ENCODE measurements at places on chromosomes 2 and 18.

DNA sequence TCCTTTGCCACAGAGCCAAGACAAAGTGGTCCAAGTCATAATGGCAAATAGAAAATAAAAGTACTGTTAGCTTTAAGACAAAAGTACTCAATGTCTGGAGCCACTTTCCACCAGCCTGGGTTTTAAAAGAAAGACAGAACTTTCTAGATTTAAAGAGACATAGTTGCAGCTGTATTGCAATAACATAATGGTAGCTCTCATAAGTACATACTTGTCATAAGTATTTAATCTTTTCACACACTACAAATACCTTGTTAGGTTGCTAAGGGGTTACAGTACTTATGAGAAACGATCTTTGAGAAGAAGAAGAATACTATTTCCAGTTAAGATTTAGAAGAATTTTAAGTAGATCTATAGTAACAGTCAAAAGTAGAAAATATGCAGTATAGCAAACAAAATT, 28.9 kb upstream of the AQP4 start:
- no peak for DNase-seq

- DNase-seq = no peak
Observed at GRCh38 chr2:85812094-85812735, 58.4 kb downstream of the ATOH8 start.

DNA sequence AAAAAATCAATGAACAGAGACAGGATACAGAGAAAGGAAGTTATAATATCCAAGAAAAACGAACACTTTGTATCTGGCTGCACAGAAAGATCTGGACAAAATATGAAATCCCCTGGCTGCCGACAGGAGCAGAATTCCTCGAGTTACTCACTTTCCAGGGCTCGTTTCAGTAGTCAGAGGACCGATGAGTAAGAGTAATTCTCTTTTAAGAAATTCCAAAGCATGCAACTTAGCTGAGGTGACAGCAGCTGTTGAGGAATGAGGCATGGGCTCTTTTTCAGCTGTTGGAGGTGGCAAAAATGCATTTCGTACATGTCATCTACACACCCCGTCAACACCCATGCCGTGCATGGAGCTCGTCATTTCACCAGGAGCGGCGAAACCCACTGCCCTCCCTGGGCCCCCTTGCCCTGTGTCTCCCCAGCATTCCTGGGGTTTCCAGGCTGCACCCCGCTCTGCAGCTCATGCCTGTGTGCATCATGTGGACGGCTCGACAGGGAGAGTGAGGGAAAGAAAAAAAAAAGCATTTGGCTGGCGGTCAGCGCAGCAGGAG, 210.8 kb upstream of the SMIM21 start:
- peak; percentile 91 for DNase-seq

DNA sequence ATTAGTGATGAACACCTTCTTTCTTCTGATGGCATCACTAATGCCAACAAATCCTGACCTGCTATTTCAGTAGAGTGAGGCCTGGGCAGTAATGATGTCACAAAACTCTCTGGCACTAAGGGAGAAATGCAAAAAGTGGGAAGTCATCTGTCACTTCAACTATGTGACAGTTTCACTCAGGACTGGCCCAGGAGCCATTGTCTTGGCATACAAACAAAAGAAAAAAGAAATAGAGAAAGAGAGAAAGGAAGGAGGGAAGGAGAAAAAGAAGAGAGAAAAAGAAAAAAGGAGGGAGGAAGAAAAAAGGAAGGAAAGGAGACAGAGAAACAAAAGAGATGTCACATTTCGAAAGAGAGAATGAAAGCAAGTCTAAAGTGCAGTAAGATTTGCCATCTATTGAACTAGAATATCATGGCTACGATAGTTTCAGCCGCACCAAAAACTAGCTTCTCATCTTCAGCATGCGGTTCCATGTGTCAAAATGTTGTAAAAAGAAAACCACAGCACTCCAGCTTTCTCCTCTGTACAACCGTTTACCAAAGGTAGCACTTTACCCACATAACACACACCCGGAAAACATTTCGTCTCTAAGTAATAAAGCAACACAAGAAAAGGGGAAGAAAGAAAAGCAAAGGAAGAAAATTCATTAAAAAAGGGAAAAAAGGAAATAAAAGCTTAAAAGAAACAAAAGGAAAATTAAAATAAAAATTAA, 50.1 kb downstream of the CD226 start:
- no peak for DNase-seq

- peak; percentile 36 for DNase-seq
Observed at GRCh38 chr18:5600378-5601071, 56.7 kb upstream of the EPB41L3 start.

- DNase-seq = no peak
Observed at GRCh38 chr18:36381075-36381474, 83.6 kb downstream of the FHOD3 start.

- no peak for DNase-seq
Observed at GRCh38 chr2:109204412-109204811, 75.4 kb downstream of the SH3RF3 start.

DNA sequence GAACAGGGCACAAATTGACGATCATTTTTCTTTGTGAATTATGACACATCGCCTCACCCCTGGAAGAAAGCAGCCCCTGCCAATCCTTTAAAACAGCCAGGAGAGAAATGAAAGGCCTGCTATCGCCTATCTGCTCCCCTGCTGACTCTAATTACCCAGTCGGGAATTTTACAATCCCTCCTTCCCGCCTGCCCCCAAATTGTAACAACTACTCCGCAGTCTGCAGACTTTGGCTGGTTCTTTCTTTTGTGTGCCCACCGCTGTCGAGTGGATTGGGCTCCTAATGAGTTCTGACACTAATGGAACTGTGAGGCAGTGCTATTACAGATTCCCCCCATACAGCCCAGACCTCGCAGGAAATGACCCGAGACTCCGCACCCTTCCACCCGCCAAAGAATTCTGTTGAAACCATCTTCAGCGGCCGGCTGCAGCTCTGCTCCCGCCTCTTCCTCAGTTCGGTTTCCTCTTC, 281.2 kb upstream of the PARD3B start:
- no peak for DNase-seq

DNA sequence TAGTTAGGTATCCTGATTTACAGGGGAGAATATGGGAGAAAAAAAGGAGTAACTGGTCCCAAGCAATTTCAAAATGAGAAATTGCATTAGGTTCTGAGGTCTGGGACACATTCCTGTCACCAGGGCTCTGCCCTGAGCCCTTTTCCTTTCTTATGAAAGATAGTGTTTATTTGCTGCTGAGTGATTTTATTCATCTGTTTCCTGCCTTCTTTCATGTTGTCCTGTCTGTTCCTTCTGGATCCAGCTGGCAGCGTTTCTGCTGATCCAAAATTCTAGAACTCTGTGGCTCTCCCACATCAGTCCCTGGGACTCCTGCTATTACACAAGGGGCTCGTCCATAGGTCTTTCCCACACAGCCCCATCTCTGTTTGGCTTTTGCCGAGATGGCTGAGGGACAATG, 519.1 kb upstream of the SALL3 start:
- DNase-seq = no peak

DNA sequence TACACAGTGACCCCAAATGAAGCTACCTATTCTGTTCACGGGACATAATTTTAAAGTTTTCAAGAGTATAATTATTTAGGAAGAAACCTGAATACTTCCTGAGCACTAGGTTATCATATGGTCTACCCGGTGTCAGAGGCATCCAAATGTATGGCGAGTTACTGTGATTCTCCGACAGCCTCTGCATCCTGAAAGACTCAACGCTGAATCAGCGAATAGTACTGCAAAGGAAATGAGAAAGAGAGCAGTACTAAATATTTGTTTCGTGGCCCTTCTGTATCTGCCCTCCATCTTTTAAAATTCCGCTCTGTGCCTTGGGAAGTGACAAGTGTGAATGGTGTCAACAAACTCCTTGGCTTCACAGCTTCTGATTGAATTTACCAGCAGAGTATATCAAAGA, 358.0 kb upstream of the ZEB2 start:
- no peak for DNase-seq

- DNase-seq = no peak
Observed at GRCh38 chr2:59204040-59204439, 962.9 kb upstream of the FANCL start.

DNA sequence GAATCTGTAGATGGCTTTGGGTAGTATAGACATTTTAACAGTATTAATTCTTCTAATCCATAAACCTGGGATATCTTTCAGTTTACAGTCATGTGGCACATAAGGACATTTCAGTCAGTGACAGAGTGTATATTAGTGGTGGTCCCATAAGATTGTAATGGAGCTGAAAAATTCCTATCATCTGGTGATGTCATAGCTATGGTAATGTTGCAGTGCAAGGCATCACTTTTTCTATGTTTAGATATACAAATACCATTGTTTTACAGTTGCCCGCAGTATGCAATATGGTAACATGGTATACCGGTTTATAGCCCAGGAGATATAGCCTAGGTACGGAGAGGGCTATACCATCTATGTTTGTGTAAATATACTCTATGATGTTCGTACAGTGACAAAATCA, 9.7 kb downstream of the CCDC150 start:
- DNase-seq = no peak

- DNase-seq = no peak
Observed at GRCh38 chr18:21918693-21919092, 178.1 kb downstream of the MIB1 start.

DNA sequence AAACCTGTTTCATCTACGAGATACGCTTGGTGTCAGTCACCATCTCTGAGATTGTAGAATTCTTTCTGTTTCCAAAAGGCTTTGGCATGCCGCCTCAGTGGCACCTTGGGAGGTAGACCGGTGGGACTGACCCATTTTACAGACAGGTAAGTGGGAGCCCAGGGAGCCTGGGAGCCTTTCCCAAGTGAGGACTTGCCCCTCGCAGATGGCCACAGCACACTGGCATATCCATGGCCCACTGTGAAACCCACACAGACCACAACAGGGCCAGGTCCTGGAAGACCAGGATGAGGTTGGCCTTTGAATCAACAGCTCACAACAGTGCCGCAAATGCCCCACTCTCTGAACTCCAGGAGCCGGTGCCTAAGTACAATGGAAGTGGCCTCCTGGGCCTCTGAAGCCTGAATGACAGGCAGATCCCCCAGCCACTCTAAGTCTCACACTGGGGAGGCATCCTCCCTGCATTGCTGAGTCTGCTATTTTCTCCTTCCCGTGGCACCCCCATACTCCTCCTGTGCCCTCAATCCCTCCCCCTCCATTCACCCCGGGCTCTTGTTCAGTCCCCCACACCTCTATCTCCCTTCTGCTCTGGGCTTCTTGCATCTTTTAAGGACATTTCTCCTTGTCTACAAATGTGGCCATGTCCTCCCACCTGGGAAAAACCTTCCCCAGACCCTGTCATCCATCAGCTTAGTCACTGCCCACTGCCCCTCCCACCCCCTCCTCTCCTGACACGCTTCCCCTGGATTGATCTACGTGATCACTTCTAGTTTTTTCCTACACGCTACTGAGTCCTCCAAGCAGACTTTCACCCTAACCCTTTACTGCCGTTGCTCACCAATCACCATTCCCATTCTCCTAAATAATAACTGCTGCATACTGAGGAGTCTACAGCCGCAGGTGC, 26.2 kb downstream of the CENPA start:
- DNase-seq = no peak

- DNase-seq = no peak
Observed at GRCh38 chr2:2716771-2717170, 385.7 kb upstream of the MYT1L start.

DNA sequence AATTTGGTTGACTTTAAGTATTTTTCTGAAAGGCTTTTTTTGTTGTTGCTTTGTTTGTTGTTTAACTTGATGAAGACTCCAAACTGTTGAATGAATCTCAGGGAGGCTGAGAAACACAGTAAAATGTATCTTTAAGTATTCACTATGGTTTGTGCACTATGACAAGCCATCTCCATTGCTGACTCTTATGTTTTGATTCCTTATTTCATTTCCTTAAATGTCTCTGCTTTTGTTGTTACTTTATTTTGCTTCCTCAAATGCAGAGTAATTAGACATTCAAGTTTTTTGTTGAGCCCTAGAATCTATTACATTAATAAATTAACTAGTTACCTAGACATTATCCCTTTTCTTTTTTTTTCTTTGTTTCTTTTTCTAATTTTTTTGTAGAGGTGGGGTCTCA, 46.3 kb upstream of the SLC39A10 start:
- DNase-seq = no peak

- DNase-seq = no peak
Observed at GRCh38 chr18:13227910-13228309, 9.3 kb downstream of the LDLRAD4 start.

GRCh38 chr2:79086255-79086654, 1.5 kb downstream of the REG1B start:
- DNase-seq = no peak

DNA sequence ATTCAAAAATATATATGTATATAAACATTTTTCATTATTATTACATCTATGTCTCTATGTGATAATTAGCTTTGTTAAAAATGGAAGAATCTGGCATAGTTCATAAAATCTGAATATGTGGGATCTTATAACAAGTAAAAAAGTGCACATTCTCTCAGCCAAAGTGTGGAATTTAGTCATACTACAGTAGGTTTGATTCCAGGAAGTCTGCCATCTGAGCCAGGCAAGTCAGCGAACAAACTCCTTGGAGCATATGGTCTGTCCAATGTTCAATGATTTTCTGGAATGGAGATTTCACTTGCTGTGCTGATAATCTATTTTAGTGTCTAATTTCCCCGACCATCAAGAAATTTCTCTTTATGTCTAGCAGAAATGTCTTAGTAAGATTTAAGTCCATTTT, 1033.2 kb upstream of the NXPH2 start:
- no peak for DNase-seq

GRCh38 chr18:3541549-3542386, 91.8 kb downstream of the TGIF1 start:
- no peak for DNase-seq

DNA sequence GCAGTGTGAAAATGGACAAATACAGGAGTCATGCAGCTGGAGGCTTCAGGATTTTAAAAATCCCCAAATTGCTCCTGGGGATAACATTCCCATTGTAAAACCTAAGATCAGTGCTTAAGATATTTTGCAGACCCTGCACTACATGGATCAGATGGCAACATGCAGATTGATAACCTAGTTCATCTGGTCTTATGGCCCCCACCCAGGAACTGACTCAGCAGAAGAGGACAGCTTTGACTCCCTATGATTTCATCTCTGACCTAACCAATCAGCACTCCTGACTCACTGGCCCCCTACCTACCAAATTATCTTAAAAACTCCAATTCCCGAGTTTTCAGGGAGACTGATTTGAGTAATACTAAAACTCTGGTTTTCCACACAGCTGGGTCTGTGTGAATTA, 20.0 kb downstream of the SRBD1 start:
- DNase-seq = peak; percentile 19

DNA sequence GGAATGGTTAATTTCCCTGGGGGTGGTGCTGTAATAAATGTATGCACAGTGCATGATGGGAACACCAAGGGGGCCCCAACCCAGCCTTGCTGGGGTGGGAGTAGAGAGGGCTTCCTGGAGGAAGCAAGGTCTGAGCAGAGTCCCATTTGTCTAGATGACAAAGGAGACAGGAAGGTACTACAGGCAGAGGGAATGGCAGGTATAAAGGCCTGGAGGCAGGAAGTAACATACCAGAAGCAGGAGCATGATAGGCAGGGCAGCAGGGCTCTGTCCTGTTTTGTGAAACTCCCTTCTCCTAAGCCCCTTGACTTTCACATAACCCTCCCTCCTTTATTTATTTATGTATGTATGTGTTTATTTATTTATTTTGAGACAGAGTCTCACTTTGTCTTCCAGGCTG, 3.9 kb downstream of the GMPPA start:
- DNase-seq = no peak

Measured in fibroblast of skin of right biceps (primary cell).